Activated CD4-positive, alpha-beta memory T cell treated with anti-CD3 and anti-CD28 coated beads for 36 hours (primary cell): ENCODE measurements at places on chromosomes 7 and 10.

DNA sequence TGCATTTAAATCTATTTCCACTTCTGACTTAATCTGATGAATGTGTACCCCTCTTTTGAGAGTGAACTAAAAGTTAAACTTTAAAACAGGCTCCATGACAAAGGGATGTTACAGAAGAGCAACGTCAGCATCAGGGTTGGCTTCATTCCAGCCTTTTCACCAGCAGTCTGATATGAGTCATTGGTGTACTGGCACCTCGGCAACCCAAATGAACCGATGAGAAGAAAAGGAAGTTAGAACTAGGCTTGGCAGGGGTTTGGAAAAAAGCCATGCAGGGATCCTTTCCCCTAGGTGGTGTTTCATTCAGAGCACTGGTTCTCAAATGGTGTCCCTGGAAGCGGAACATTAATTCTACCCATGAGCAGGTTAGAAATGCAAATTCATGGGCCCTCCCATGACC, 53.6 kb downstream of the SEC61G start:
- DNase-seq: no peak

- no peak for DNase-seq
Measured at GRCh38 chr10:66792441-66792840, 133.4 kb upstream of the LRRTM3 start.

GRCh38 chr10:69957886-69958555, 94.6 kb upstream of the MACROH2A2 start:
- DNase-seq: peak; percentile 21

DNA sequence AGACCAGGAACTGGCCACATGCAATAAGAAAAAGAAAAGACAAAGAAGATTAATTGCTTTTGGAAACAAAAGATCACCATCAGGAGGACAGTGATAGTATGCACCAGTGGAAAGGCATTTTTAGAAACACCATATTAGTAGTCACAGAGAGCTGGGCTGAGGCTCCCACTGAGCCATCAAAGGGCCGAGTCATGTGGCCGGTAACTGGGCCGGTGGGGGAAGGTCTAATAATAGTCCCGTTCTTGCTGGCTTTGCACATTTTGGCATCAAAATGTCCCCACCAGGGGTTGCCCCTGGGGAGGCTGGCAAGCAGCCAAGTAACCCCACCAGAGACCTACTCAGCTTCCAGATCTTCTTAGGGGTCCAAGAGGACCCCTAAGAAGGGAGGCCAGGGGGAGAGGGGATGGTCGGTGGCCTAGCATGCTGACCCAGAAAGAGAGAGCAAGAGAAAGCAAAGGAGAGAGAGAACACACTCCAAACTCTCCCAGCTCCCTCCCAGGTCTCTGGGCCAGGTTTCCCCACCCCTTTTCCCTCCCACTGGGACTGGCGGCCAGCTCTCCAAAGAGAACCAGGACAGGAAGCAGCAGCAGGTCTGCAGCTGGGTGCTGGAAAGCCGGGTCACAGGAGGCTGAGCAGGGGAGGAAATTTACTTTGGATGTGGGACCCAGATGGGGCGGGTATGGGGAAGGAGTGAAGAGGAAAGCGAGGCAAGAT, 70.2 kb upstream of the FGFR2 start:
- DNase-seq: no peak

DNA sequence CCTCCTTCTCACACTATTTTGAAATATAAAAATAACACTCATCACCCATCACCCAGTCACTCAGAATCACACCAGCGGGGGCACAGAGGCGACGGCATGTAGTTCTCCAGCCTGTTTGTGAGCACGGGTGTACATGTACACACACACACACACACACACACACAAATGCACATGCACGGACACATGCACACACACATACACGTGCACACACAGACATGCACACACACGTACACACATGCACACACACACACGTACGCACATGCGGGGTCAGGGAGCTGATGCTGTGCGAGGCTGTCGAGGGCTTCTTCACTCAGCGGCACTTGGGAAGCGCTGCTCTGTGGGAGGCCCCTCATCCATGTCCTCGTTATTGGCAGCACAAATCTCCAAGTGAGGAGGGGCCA, 178.8 kb downstream of the ELFN1 start:
- DNase-seq: no peak

GRCh38 chr7:47795631-47796030, 152.6 kb downstream of the PKD1L1 start:
- DNase-seq: no peak

- no peak for DNase-seq
Measured at GRCh38 chr10:49418328-49418727, 22.4 kb upstream of the DRGX start.

GRCh38 chr7:80781146-80781545, 137.7 kb downstream of the SEMA3C start:
- no peak for DNase-seq

- peak; percentile 43 for DNase-seq
Measured at GRCh38 chr7:100127866-100128636, 1.3 kb downstream of the MBLAC1 start.

- no peak for DNase-seq
Measured at GRCh38 chr10:128116851-128117615, 9.2 kb downstream of the MKI67 start.

- peak; percentile 69 for DNase-seq
Measured at GRCh38 chr10:31770307-31770902, 158.2 kb downstream of the ARHGAP12 start.

DNA sequence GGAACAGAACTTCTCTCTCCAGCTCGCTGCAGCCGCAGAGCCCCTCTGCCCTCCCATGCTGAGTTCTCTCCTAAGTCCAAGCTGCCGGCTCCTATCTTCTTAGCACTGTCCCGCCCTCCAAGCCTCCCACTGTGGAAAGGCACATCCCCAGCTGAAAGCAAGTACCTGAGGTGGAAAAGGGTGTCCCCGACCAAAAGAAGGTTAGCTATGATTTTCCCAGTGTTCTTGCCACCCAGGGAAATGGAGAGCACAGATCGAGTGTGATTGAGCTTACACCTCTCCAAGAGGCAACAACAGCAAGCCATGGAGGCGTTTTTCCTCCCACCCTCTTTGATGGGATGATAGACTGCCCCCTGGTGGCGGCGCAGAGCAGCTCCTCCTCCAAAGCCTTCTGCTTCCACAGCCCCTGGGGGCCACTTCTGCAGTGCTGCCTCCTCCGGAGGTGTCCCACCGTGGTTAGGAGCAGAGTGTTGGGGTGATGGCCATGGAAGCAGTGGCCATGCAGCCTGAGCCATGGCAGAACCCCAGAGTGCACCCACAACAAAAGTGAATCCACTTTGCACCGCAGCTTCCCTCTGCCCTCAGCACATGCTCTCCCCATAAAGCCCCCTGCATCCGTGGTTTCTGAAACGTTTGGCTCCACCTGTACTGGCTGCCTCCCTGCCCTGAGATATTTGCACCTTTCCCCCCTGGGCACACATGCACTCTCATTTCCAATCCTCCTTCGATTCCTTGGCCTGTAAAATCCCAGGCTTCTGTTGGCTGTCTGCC, 143.1 kb upstream of the STK17A start:
- peak; percentile 72 for DNase-seq

DNA sequence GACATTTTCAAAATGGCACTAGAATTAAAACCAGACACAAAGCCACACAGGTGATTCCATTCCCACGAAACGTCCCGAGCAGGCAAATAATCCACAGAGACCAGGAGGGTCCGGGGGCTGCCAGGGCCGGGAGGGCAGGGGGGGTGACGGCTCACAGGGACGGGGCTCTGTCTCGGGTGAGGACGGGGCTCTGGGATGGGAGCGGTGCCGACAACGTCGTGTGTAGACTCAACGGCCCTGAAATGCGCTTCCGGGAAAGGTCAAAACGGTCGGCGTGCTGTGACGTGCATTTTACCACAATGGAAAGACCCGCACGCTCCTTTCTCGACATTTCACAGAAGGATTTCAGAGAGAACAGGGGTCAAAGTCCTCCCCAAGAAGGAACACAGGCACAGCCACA, 63.3 kb upstream of the PDGFA start:
- peak; percentile 42 for DNase-seq

- no peak for DNase-seq
Measured at GRCh38 chr7:19815546-19815945, 42.1 kb upstream of the TMEM196 start.

DNA sequence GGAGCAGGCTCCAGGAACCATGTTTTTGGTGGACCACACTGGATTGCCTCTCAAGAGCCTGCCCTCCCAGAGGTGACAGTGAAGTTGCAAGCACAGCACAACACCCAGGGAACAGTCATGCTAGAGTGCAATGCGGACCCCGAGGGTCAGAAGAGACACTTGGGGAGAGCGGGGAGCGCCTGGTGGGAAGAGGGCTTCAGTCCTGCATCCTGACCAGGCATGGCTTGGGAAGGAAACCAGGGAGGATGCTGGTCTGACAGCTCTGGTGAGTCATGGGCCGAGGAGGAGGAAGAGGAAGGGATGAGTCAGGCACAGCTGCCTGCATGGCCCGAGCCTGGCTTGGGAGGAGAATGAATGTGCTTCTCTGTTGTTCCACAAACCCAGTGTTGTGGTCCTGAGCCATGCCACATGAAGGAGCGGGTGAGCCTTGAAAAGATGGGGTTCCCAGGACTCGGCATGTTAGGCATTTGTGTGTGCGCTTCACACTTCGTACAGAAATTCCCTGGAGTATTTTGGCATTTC, 29.5 kb upstream of the ANKRD2 start:
- DNase-seq: peak; percentile 86

DNA sequence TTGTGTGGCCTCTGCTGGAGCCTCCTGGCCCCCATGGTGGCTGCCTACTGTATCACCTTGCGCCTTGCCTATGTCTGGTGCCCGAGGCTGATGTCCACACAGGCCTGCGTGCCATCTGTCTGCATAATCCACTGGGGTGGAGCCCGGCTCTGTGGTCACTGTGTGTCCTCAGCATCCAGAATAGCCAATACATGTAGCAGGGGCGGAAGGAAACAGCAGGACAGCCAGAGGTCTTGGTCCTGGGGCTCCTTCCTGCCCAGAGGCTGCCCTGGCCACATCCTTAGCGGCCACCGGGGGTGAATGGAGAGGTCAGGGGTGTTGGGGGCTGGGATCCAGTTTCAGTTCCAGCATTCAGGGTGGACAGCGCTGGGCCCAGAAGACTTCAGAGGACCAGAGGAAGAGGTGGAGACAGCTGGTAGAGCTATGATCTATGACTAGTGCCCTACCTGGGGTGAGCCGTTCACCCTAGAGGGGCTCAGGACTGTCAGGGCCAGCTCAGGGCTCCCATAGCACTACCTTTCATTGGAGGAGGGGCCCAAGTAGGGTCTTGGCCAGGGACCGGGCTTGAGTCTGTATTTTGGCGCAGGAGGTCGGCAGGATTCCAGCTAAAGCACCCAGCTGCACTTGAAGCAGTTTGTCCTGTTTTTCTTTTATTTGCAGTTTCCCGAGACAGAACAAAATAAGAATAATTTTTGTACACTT, 15.9 kb downstream of the YKT6 start:
- DNase-seq: no peak
